ENCODE measurements at places on chromosomes 11 and 22.

GRCh38 chr11:127478826-127479225, 478.3 kb upstream of the KIRREL3 start:
- no peak for DNase-seq

- DNase-seq = no peak
Measured at GRCh38 chr22:22720724-22721261, 76.4 kb downstream of the GGTLC2 start.

DNA sequence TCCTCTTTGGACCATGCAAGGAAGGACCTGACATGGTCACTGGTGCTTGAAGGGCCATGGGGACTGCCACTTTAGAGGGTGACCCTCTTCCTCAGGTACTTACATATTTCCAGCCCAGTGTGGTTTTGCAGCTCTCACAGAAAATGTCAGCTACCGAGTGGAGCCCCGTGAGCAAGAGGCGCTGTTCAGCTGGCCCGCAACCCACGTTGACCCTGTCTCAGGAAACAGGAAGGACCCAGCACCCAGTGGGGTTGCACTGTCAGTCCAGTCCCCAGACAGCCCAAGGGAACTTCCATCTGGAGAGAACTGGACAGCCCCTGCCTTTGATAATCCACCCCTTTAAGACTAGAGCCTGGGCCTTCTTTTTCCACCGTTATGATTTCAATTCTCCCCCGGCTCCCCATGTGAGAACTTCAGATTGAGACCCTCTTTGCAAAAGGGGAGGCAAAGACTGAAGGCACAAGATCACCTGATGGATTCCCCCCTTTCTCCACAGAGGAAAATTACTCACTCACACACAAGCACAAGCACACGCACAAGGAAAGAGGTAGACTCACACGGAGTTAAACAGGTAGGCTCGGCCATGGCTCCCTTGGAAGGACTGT, 3.4 kb downstream of the YPEL4 start:
- no peak for DNase-seq

DNA sequence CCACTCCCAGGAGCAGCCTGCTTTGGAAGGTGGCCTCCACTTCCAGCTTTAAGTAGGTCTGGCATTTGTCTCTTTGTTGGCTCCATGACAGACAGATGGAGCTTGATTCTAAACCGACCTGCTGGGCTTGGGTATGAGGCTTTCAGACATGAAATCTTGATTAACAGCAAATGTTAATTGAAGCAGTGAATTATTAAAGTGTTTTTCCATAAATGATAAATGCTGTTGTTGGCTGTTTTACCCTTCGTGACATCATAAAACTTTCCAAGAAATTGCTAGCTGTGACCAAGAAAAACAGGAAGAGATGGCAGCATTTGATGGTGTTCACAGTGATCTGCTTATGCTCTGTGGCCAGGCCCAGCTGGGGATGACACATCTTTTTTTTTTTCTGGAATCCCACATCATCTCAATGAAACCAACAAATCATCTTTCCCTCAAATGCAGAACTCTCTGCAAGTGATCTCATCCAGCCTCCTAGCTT, 66.1 kb downstream of the RBMXL2 start:
- peak; percentile 3 for DNase-seq

DNA sequence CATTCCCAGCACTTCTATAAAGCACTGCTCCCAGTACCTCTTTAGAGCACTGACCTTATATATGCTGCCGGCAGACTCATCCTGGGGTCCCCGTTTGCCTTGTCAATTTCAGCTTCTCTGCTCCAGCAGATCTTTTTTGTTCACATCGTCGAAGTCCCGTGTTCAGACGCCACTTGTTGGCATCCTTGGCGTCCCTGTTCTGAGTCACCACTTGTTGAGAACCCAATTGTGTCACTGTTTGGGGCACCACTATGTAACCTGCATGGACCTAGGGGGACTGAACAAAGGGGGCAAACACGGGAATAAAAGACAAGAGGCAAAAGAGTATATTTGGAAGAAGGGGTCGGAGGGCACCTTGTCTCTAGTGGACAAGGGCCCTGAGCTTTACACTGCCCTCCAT, 25.5 kb downstream of the OR10A6 start:
- no peak for DNase-seq

- no peak for DNase-seq
Measured at GRCh38 chr11:36313750-36314433, 17.8 kb downstream of the PRR5L start.

DNA sequence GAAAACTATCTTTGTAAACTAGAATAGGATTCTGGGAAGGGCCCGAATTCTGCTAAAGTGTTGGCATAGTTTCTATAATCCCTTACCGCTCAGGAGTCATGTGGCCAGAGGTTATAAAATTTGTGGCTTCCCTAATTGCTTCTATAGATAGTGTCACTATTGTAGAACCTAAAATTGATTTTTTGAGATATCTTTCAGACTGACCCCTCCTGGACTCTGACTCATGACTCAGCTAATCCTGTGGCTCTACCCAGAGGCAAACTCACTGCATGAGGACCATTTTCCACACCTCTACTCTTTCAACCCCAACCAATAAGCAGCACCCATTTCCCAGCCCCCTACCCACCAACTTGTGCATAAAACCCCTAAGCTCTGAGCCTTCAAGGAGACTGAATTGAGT, 61.8 kb upstream of the PRSS23 start:
- no peak for DNase-seq

- DNase-seq = no peak
Measured at GRCh38 chr11:40425168-40425567, 1034.3 kb downstream of the LRRC4C start.

- DNase-seq = no peak
Measured at GRCh38 chr11:101960231-101960630, 43.9 kb upstream of the ANGPTL5 start.

DNA sequence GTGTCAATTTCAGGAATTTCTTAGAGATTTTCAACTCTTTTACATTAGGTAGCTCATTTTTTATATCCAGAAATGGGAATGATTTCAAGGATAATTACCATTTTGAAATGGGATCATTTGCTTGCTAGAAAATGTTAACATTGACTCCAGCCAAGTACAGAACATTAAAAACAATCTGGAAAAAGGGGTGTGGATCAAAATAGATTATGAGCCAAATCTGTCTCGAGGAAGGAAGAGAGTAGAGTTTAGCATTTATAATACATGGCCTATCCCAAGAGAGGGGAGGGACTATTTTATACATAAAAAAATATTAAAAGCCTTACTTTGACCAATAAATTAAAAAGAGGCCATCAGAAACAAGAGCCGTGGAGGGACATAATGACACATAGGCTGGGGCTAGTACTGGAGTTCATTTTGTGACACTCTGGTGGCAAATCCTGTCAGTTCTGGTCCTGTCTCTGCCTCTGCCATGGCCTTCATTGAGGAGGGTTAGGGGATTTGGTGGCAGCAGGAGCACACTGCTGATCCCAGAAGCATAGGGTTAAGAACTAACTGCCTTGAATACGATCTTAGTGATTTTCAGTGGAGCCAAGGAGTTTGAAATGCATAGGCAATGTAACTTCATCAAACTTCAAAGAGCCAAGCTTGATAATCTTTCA, 20.4 kb downstream of the PPP6R3 start:
- DNase-seq = no peak

GRCh38 chr22:39431216-39431801, 25.5 kb upstream of the MGAT3 start:
- no peak for DNase-seq

GRCh38 chr11:11848891-11849746, 7.3 kb downstream of the USP47 start:
- peak; percentile 82 for DNase-seq

DNA sequence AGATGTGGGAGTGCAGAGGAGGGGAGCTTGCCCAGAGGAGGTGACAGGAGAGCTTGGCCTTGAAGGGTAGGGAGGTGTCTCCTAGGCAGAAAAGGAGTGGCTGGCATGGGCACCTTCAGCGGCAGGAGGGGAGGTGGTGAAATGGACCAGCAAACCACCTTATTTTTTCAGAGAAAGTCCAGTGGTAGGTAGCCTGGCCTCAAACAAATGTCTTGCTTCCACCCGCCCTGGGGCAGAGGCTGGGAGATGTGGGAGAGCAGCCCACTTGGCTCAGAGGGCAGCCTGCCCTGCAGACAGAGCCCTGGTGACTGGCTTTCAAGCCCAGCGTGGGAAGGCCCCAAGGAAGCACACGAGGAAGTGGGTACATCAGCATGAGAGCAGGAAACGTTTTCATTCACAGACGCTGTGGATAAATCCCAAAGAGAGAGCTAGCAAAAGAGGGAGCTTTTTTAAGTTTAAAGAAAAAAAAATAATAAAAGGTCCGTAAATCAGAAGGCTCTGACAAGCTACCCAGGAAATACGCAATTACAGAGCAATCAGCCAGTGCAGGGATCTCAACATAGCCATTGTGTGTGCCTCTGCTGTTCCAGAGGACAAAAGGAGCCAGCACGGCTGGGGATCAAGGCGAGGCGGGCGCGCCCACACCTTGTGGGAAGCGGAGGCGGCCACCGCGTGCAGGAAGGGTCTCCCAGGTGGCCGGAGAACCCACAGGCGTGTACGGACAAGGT, 238.7 kb upstream of the PLET1 start:
- no peak for DNase-seq

DNA sequence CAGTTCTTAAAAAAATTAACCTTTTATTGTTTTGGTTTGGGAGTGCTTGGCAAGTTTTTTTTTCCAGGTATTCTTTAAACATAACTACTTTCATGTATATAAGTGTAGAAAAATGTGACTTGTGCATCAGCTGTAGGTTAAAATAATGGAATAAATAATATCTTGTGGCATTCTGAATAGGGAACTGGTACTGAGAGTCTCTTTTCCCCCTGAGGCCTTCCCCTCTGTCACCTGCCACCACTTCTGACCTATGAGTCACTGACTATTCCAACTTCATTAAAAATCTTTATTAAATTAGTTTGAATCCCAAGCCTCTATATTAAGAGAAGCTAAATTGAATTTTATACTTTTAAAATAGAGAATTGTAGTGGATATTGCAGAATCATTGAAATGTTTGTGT, 805.7 kb downstream of the METTL15 start:
- DNase-seq = no peak

GRCh38 chr11:33379947-33380346, 122.8 kb downstream of the HIPK3 start:
- DNase-seq = no peak

- no peak for DNase-seq
Measured at GRCh38 chr11:37509506-37509905, 911.5 kb upstream of the RAG2 start.

DNA sequence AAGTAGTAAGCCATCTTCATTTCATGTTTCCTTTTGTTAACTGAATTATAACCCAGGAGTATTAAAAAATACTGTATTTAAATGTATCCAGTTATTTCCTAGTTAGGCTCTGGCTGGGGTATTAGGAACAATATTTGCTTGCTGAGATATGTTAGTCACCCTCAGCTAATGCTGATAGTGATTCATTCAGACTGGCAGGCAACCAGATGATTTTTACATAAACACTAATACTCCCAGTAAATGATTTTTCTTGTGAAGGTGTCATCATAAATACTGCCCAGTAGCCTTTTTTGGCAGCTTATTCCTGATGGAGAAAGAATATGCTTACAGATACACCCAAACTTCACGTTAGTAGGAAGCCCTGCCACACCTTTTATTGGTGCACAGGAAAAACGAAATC, 8.1 kb downstream of the YWHAH start:
- peak; percentile 74 for DNase-seq

GRCh38 chr11:7522546-7522945, 8.7 kb downstream of the PPFIBP2 start:
- no peak for DNase-seq

GRCh38 chr11:73415854-73416615, 39.8 kb downstream of the RELT start:
- no peak for DNase-seq

DNA sequence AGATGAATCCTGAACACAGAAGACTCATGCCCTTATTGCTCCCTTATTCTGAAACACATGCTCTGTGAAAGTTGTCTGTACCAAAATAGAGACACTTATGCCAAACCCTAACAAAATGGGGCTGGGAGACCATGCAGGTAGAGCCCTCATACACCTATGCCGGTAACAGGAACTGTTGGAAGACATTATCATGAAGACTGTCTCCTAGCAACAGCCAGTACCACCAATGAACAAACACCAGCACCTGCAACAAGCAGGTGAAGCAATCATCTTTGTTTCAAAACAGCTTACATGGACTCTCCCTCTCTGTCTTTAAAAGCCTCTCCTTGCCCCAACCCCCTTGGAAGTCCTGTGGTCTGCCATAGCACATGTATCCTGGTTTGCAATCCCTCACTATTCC, 17.2 kb downstream of the SLC5A4 start:
- no peak for DNase-seq

DNA sequence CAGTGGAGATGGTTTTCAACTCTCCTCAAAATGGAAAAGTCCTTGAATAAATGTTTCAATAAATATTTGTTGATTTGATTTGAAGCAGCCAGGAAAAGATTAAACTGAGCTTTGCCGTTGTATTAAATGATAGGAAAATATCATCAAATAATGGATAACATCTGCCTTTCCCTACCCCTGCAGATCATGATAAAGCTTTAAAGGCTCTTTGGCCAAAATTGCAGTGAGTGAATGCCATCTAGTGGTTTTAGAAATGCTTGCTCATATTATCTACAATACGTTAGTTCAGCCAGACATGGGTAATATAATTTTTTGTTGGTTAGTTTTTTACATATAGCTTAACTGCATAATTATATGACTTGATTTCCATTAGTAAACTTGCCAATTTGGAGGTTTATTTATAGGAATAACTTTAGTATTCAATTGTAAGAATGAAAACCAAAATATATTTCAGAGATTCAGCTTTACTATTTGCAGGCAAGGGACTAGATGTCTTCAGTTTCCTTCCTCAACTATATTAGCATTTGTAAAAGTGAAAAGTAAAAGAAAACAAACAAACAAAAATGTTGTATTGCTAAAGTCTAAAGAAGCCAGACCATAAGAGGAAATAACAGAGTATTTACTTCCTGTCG, 159.2 kb downstream of the MSANTD4 start:
- peak; percentile 70 for DNase-seq

DNA sequence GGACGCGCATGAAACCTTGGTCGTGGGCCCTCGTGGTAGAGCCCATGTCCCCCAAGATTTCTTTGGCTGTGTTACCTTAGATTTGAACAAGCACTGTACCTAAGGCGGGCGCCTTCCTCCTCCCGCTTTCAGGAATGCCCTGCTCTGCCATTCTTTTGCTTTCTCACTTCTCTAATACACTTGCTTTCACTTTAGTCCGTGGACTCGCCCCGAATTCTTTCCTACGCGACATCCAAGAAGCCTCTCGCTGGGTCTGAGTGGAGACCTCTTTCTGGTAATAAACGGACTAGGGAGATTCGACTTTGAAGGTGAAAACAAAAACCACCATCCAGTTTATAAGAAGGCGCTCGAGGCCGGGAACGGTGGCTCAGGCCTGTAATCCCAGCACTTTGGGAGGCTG, 1.2 kb upstream of the NUP50 start:
- peak; percentile 14 for DNase-seq

DNA sequence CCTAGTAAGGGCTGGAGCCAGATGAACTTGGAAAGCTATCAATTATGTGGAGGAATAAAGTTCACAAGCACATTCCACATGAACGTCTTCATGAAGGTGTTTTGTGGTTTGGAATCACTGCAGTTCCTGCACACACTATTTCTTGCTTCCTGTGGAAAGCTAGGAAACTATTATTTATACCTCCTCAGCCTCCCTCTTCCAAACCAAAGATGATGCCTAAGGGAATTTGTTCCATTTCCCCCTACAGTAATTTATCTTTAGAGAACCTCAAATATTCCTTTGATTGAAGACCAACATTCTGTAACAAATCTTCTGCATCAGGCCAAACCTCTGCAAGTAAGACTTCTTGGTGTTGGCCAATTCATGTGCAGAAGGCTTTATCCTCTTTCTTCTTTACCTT, 115.8 kb upstream of the ARHGAP20 start:
- DNase-seq = no peak
